ENCODE measurements at places on chromosomes 4 and X.

- DNase-seq, result no peak
These were observed 13.0 kb downstream of the EXOC1 start for GRCh38 chr4:55866290-55866907.

- no peak for DNase-seq
These were observed 36.5 kb downstream of the TXLNG start for GRCh38 chrX:16822723-16823122.

DNA sequence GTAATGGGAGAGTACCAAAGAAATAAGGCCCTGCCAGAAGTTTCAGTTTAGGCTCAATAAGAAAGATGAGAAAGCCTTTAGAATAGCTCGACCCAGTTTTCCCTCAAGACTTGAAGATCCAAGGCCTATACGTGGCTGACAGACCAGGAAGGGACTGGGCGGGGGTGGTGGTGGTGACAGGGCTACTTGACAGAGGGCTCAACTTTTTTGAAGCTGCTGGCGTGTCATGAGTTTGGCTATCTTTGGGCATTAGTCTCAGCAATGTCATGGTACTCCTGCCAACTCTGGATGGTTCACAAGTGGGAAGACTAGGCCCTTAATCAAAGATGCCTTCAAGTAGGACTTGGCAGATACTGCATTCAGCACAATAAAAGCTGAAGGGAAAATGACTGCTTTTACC is 100.1 kb upstream of the SCML1 start:
- DNase-seq, result no peak

- no peak for DNase-seq
These were observed 25.8 kb downstream of the WWC2 start for GRCh38 chr4:183124865-183125264.

- no peak for DNase-seq
These were observed 105.6 kb downstream of the SLC4A4 start for GRCh38 chr4:71444395-71444794.

DNA sequence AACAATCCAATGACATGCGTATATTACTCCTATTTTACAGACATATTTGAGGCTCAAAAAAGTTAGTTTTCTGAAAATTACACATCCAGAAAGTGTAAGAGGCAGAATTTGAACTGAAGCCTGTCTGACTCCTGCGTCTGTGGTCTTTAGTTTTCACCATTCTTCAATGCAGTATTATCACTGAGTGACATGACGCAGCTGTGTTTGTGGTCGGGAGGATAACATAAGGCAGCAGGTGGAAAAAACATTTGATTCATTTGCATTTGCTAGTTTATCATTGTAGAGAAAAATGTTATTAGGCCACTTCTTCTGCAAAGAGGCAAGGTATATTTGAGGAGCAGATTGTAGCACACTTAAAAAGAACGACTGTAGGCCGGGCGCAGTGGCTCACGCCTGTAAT is 186.7 kb downstream of the TENM3 start:
- no peak for DNase-seq

DNA sequence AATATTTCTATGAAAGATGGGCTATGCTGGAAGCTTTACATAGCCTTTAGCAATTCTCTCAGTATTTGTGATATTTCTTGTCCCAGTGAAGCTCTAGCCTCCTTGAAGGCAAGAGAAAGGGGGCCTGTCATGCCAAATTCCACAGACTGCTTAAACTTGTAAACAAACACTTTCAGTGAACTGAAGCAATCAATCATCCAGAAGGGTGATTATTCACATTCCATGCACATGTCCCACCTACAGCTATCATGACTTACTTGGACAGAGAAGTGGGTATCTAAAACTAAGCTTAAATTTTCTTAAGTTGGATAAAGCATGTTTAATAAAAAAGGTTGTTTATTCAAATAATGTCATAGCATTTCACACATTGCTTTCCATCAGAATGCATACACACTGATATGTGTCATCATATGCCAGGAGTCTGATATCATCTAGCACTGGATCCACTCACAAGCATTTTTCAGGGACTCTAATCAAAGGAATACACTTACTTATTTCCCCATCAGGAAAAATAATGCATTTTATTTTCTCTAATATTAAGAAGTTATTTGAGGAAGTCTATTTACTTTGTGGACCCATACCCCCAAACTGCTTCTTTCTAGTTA is 1.2 kb upstream of the FSTL5 start:
- DNase-seq, result no peak

GRCh38 chr4:151169223-151169622 is 69.8 kb downstream of the RPS3A start:
- DNase-seq, result peak; percentile 37

GRCh38 chr4:9608300-9608699 is 164.1 kb downstream of the DEFB131A start:
- no peak for DNase-seq

- no peak for DNase-seq
These were observed 224.6 kb downstream of the BCOR start for GRCh38 chrX:39873117-39873516.

GRCh38 chr4:106351016-106351415 is 17.6 kb downstream of the GIMD1 start:
- no peak for DNase-seq

GRCh38 chrX:19954335-19955096 is 36.3 kb downstream of the BCLAF3 start:
- no peak for DNase-seq

DNA sequence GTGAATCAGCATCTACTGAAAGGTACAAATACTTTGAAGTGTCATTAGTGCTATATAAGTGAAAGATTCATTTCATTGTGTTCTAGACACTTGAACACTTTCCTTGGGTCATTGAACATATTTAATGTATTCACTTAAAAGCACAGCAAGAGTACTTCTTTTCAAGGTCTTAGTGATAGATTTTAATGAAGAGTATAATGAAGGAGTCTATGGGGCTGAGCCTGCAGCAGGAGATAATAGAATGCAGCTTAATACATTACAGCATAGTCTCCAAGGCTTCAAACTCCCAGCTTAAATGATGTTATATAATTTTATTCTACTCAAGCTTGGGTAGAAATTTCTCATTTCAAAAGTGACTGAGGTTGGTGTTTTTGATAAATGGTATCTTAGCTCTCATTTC is 66.1 kb upstream of the VEGFC start:
- DNase-seq, result no peak

GRCh38 chrX:46710927-46711623 is 47.8 kb downstream of the SLC9A7 start:
- no peak for DNase-seq

DNA sequence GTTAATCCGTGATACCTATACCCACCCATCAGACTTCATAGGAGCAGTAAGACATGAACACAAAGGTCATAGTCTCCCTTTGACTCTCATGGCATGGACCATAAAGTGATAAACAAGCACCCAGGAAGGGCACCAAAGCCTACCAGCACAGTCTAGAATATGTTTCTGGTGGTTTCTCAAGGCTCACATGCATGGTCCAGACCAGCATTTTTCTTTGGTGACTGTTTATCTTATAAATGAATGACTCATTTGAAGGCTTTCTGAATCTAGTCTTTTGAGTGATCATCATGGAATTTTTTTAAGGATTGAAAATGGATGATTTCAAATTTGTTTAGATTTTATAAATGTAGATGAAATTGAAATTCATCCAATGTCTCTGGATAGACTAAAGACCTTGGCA is 32.0 kb upstream of the AMELX start:
- no peak for DNase-seq

DNA sequence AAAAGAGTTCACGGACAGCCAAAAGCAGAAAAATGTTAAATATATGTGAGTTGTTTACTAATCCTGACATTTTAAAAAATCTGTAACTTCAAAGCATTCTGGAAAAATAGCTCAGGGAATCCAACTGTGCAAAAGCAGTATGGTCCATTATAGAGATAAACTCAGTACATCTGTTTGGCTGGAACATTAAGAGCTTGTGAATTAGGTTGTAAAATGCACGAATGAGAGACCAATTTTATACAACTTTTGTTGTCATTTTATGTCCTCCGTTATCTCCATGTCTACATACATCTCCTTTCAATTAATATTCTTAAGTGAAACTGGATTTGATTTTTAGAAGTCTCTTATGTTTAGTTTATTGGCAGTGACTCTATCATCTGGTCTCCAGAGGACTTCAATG is 367.0 kb upstream of the ATOH1 start:
- no peak for DNase-seq

DNA sequence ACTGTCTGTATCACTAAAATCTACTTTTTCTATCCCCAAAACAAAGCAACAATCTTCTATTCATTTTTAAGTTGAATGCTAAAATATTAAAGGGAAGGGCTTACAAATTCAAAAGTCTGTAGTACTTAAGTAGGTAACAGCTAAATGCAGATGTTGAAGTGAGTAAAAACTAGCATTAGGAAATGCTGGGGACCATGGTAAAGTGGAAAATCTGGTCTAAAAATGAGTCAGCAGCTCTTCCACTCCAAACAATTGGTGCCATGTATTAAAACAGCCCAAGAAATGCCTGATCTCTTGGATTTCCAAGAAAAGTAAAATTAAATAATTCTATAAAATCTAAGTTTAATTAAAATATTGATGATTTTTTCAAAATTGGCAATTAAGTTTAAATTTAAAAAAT is 73.3 kb upstream of the PPP3CA start:
- no peak for DNase-seq

GRCh38 chrX:30283456-30284200 is 25.6 kb downstream of the NR0B1 start:
- no peak for DNase-seq

DNA sequence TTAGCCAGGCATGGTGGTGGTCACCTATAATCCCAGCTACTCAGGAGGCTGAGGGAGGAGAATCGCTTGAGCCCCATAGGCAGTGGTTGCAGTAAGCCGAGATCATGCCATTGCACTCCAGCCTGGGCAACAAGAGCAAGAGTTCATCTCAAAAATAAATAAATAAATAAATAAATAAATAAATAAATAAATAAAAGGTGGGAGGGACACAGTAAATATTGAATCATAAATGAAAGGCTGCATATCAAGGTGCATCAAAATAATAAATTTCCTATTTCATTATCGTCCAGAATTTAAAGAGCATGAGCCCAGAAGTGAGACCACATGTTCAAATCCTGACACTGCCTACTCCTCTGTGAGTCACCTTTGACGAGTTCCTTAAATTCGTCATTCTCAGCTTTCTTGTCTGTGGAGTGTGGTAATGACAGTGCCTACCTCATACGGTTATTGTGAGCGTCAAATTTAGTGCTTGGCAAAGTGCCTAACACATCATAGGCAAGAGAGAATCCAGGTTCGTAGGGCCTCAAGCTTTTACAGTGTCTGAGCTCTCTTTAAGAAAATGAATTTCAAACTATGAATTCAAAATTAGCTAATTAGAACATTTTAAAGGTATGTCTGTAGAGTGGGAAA is 49.9 kb downstream of the IL15 start:
- DNase-seq, result no peak

Measured in left kidney (tissue), 8 donors.